GM10248 (cell line): ENCODE measurements at places on chromosomes 1 and 21.

GRCh38 chr1:88472298-88472697 is 211.8 kb upstream of the PKN2 start:
- DNase-seq = no peak

DNA sequence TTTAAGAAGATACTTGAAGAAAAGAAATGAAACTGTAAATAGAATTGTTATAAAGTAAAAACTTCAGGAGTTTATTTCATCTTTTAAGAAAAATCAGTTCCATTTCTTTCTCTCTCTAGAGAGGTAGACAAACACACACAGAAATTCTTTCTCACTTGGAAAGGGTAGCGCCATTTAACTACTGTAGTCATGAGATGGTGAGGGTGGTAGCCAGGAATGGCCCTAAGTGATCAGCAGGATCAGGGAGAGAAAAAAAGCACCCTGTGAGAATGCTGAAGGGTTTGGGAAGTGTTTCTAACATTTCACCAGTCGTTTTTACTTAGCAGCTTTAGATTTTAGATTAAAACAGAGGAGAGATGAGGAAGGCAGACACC is 205.7 kb upstream of the RUNX1 start:
- no peak for DNase-seq

- no peak for DNase-seq
Measured at GRCh38 chr1:173220157-173220556, 13.0 kb upstream of the TNFSF4 start.

DNA sequence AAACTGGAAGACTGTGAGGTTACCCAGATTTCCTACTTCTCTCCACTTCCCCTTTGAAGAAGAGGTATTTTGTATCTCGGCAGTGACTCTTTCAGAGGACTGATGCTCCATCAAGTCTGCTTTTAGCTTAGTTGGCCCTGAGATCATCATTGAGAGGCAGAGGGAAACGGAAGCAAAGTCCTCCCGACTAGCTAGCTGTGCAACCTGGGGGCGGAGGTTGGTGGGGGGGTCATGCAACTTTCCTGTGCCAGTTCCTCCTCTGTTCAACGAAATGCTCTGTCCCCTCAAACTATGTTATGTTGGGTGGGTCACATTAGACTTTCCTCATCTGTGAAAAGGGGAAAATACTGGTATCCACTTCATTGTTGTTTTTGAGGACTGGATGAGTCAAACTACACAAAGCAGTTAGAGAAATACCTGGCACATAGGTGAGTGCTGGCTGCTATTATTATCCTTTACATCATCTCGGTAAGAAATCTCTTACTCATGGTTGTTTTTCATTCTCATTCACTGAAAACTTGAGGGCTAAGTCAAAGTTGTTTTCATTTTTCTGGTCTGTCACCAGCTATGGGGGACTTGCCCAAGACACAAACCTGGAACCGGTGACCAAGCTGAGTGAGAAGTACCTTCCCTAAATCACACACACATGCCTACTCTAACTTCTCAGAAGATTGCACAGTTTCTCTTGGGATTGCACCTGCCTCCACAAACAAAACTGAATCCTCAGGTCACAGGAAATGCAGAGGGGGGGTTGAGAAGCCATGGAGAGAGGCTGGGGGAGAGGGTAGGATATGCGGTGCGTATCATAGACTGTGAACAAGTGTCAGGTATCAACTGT is 83.3 kb downstream of the ABCA4 start:
- peak; percentile 32 for DNase-seq

DNA sequence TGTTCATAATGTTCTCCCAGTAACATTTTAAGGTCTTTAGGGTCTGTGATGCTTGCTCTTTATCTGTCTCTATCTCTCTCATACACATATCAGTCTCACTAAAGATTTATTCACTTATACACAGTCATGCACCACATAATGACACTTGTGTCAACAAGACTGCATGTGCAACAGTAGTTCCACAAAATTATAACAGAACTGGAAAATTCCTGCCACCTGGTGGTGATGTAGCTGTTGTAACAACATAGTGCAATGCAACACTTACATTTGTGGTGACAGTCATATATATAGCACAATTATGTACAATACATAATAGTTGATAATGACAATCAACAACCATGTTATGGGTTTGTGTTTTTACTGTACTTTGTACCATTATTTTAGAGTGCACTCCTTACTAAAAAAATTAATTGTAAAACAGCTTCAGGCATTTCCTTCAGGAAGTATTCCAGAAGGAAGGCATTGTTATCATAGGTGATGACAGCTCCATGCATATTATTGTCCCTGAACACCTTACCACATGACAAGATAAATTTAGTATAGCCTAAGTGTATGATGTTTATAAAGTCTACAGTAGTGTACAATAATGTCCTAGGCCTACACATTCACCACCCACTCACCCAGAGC is 8.1 kb downstream of the TDRD5 start:
- DNase-seq = no peak

GRCh38 chr21:44455524-44456213 is 359 bp downstream of the LRRC3 start:
- peak; percentile 55 for DNase-seq

GRCh38 chr1:85884372-85885035 is 176.3 kb upstream of the ZNHIT6 start:
- DNase-seq = no peak
